H4 (cell line): ENCODE measurements at places on chromosomes 4 and X.

- no peak for DNase-seq
Measured at GRCh38 chr4:20192736-20193135, 59.0 kb upstream of the SLIT2 start.

DNA sequence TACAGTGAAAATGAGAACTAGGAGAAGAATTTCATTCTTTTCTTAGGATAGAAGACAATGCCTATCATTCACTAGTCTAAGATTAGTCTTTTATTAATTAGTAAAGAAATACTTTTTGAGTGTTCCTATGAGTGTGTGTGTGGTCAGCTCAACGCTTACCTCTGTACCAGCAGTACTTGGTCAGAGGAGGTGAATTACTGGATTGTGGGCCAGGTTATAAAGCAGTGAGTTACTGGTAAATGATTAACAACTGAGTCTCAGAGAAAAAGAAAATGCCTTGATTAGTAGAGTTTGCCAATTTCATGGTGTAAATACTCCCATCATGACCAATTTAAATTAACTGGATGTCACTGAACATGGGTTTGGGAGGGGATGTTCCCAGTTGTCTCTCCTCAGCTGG is 444.6 kb downstream of the STIM2 start:
- DNase-seq: no peak

DNA sequence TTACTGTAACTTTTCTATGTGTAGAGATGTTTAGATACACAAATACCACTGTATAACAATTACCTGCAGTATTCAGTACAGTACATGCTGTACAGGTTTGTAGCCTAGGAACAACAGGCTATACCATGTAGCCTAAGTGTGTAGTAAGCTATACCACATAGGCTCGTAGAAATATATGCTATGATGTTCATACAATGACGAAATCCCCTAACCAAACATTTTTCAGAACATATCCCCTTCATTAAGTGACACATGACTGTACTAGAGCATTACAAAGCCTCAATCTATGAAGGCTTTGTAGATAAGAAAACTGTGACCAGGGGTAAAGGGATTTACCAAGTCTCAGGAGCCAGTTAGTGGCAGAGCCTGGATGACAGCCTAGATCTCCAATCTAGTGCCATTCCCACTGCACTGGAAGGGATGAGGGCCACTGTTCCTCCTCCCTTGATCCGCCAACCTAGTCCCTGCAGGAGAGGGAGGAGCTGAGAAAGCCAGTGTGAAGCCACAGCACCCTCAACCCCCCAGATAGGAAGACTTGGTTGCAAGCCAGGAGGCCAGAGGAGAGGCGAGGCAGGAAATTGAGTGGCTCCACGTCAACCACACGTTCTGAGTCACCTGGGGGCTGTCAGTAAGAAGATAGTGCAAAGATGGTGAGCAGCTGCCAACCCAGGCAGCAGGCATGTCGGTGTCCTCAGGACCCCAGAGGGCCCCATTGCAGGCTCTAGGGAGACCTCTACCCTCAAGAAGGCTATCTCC is 227.7 kb downstream of the BCOR start:
- DNase-seq: peak; percentile 85

GRCh38 chrX:154352012-154352401 is 22.4 kb downstream of the FLNA start:
- no peak for DNase-seq

DNA sequence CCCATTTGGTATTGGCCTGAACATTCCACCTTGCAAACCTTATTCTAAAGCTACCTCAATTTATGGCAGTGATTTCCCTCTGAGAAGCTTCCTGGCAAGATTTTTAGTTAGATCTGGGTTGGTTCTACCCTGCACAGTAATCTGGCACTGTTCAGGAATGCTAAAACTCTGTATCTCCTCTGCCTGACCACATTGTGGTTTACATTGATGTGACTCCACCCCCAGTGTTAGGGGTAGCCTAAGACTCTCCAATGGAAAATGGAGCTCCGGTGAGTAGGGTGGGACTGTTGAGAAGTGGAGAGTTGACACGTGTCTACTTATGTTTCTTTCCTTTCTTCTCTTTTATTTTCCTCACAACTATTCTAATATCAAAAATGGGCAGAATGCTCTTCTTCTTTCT is 45.4 kb downstream of the BMPR1B start:
- peak; percentile 57 for DNase-seq

- peak; percentile 45 for DNase-seq
Measured at GRCh38 chr4:80989921-80990544, 40.5 kb upstream of the BMP3 start.

DNA sequence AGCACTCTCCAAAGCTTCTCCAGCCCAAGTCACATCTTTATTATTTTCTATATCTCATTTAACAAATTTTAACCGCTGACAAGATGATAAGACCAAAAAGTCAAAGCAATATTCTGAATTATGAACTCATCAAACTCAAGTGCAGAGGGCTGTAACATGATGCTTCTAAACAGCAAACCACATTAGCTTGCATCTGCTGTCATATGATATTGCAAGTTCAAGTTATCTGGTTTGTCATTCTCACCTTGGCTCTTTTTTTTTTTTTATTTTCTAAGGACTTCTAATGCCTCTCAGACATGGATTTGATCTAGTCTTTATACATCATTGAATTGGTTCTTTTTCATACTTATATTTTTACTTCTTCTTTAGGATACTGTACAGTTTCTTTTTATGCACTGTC is 93.4 kb downstream of the SLC10A7 start:
- DNase-seq: no peak

GRCh38 chr4:177016541-177017141 is 223.9 kb upstream of the VEGFC start:
- no peak for DNase-seq

DNA sequence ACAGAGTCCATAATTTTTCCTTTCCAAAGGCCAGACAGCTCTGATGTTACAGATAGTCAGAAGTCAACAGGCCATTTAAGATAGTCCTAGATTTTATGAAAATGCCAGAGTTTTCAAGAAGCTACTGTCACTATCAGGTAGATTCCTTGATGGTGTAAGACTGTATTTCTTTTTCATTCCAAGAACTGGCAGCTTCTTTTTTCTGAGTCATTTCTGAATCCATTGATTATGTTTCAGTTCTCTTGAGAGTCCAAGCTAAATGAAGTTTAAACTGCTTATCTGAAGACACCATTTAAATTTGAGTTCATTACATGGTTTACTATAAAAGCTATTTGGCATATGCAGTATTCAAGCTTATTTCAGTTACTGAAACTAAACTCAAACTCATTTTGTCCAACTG is 44.6 kb downstream of the RASSF6 start:
- no peak for DNase-seq

DNA sequence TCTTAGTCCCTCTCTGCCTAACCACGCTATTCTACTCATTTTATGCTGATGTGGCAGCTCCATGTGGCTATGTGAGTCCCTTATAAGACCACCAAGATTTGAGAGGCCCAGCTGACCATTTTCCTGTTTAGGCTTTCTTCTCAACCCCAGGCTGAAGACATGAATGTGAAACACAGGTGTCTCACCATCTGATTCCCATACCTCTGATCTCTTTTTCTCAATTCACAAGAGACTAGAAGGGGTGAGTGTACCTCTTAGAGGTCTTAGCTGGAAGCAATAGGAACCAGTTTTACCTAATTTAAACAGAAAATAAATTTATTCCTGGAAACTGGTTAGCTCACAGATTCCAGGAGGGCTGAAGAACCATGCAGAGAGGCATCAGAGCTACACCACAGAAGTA is 276.5 kb upstream of the FMR1 start:
- no peak for DNase-seq

GRCh38 chr4:15717086-15717485 is 14.2 kb downstream of the BST1 start:
- no peak for DNase-seq

DNA sequence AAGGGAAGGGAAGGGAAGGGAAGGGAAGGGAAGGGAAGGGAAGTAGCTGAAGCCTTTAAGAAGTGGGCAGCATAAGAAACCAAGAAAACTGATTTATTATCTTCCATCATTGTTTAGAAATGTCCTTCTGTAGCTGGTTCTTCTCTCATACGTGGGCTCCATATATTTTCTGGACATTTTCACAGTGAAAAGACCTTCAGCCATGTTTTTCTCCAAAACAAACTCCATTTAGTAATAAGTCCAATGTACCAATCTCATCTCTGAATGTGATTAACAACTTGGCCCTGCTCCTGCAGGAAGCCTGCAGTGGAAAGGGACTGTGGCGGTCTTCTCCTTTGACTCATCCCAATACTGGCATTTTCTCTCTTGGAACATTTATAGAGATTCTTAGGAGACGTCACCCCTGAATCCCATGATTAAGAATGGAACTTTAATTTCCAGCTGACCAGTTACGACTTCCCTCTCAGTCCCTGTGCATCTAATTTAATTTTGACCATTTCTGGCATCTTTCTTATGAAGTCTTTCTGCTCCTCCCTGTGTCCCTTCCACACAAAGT is 96.6 kb upstream of the GUCY1A1 start:
- no peak for DNase-seq

DNA sequence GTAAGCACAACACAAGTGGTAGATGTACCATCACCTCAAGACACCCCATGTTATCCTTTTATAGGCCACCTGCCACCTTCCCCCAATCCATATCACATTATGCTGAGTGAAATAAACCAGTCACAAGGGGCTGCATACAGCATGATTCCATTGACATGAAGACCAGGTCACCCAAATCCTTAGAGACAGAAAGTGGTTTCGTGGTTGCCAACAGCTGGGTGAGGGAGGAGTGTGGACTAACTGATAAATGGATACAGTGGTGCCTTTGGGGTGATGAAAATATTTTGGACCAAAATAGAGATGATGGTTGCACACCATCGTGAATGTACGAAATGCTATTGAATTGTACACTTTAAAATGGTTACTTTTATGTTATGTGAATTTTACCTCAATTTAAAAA is 65.7 kb upstream of the DMD start:
- DNase-seq: no peak

GRCh38 chr4:122857160-122857559 is 30.5 kb downstream of the FGF2 start:
- no peak for DNase-seq

- no peak for DNase-seq
Measured at GRCh38 chr4:56828784-56829535, 7.5 kb upstream of the SPINK2 start.

- DNase-seq: no peak
Measured at GRCh38 chr4:10197952-10198351, 81.4 kb upstream of the WDR1 start.

GRCh38 chrX:112913807-112914206 is 73.2 kb upstream of the AMOT start:
- DNase-seq: no peak

GRCh38 chr4:76997077-76997476 is 47.5 kb downstream of the SEPTIN11 start:
- DNase-seq: no peak

DNA sequence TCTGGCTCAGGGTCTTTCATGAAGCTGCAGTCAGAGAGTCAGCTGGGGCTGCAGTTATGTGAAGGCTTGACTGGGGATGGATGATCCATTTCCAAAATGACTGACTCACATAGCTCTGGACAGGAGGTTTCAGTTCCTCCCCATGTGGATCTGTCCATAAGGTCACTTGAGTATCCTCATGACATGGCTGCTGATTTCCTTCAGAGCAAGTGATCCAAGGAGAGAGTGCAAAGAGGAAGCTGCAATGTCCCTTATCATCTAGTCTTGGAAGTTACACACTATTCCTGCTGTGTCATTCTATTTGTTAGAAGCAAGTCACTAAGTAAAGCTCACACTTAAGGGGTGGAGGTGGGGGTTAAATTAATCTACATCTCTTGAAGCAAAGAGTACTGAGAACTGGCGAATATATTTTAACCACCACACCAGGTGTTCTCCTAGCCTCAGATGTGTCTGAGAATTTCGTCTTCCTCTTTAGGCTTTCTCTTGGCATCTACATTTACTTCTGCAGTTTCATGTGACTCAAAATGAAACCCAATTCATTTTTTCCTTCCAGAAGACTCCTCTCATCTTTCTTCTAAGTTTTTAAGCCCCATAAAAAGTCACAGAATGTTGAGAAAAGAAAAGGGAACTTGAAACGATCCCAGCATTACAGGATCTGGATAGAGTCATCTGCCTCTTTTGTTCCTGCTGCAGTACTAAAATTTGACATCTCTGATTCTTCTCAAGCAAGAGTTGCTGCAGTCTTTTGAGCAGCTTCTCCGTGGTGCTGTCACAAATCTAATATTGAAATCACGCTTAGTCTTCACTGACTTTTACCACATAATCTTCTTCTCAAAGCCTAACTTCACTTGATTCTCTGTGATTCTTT is 3.8 kb upstream of the GRPR start:
- DNase-seq: no peak

- no peak for DNase-seq
Measured at GRCh38 chrX:94758130-94758529, 1084.1 kb downstream of the FAM133A start.

DNA sequence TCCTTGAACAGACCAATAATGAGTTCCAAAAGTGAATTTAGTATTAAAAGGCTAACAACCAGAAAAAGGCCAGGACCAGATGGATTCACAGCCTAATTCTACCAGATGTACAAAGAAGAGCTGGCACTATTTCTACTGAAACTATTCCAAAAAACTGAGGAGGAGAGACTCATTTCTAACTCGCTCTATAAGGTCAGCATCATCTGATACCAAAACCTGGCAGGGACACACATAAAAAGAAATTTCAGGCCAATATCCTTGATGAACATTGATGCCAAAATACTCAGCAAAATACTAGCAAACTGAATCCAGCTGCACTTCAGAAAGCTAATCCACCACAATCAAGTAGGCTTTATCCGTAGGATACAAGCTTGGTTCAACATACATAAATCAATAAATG is 35.8 kb upstream of the USP46 start:
- DNase-seq: no peak

GRCh38 chr4:77159806-77160205 is 2.8 kb downstream of the CCNG2 start:
- DNase-seq: no peak

- no peak for DNase-seq
Measured at GRCh38 chr4:152038238-152038637, 277.4 kb upstream of the GATB start.

GRCh38 chr4:109559983-109560686 is at the start of gene MCUB:
TSS of gene MCUB (plus strand) at chr4:109560246. CDS start at chr4:109560338, 92 bp downstream.
- peak; percentile 75 for DNase-seq

DNA sequence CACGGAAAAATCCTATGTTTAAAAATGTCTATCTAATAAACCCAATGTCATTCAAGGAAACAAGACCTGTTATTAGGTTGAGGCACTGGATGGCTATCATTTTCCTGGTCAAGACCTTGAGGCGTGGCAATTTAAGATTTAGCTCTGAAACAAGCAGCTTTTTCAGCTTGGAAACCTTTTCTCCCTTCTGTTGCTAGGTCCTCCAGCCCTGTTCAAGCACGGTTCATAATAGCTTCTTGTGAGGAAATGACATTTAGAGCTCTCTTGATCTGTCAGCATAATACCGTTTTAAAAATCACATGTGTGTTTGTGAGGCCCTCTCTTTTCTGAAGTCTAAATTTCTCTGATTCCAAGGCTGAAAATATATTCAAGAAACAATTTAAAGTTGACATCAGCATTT is 133.6 kb upstream of the GRPR start:
- no peak for DNase-seq
